ENCODE measurements at places on chromosomes 11 and 22.

GRCh38 chr11:122804161-122804560, 34.1 kb upstream of the CRTAM start:
- DNase-seq: peak; percentile 81

- DNase-seq: no peak
Observed at GRCh38 chr11:22433094-22433455, 94.9 kb downstream of the SLC17A6 start.

DNA sequence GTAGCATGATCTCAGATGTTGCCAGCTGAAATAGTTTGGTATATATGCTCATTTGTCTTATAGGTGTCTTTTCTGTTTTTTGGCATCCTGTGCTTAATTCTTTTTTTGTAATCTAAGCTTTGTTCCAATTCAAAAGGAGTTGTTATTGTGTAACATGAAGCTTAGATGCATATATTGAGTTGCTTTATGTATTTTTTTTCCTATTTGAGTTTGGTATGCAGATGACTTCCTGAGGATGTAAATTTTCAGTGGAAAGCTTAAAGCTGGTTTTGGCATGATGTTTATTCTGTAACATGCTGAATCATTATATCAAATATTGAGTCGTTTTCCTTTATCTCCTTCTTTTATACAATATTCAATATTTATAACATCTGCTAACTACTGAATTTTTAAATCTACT, 69.4 kb downstream of the DDX10 start:
- DNase-seq: peak; percentile 20

GRCh38 chr11:9575260-9576240, 2.1 kb downstream of the WEE1 start:
- peak; percentile 77 for DNase-seq

DNA sequence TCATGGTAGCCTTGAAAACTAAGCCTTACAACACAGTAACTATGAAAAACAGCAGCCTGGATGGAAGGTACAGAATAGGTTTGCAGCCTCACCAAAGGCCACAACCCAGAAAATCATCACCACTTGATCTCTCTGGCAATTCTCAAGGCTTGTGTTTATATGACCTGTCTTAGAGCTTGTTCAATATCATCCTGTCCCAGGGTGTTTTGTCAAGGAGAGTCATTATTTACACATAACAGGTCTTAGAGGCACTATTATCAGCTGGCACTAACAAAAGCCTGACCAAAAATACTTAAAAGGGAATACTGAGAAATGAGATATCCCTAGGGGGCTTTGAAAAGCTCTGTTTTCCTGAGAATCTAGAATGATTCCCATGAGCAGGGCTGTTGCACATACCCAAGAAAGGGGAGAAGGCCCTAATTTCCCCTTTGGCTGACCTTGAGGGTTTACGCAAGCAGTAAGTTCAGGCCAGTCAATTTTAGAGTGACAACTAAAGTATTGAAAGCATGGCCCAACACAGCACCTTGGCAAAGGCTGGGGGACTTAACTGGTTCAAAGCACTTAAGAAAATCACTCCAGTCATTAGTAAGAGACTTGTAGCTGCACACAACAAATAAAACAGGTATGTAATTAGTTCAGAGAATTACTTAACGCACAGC, 7.9 kb downstream of the SC5D start:
- no peak for DNase-seq

DNA sequence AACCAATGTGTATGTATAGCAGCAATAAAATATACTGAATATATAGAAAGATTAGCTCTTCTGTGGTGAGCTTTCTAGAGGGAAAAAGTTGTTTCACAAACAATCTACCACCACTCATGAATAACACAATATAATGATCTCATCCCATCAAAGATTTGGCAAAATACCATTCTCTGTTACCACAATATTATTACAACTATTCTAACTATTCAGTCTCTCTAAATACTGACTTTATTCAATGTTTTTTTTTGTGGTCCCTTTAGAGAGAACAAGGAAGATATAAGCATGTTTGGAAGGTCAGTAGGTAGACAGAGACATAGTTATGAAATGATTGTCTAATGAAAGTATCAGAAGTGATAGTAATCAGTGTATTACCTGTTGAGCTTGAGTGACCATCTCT, 7.8 kb downstream of the CCDC90B start:
- DNase-seq: no peak

GRCh38 chr22:31695423-31695822, 33.4 kb upstream of the PISD start:
- DNase-seq: no peak

GRCh38 chr11:3969613-3970012, 114.1 kb downstream of the STIM1 start:
- no peak for DNase-seq

GRCh38 chr22:21450320-21450831, 16.8 kb upstream of the TMEM191C start:
- no peak for DNase-seq

- DNase-seq: no peak
Observed at GRCh38 chr22:28430466-28431025, 249.1 kb downstream of the TTC28 start.

DNA sequence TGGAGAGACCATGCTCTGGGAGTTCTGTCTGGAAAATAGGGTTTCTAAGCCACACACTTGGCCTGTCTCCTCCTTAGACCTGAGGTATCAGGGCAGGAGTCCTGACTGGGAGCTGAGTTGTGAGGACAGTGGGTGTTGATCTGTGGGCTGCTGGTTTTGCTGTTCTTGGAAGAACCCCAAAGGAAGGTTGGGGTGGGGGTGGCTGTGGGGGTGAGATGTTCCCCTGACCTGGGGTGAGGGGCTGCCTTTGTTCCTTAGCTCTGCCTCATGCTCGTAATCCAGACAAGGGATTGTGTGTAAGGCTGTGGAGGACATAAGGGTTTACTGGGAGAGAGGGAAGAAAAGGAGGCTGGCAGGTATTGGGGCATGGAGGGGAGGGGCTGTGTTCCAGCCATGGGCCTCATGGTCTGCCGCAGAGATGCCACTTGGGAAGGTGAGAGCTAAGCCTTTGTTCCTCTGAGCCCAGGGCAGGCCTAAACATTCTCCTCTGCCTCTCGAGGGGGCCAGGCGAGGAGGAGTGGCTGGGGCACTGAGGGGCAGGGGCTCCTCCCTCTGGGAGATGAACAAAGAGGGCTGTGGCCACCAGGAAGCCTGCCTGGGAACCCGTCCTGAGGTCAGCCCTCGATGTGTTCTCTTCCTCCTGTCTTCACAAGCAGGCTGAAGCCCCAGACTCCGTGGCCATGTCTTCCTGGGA, 4.4 kb downstream of the OTOG start:
- DNase-seq: no peak

GRCh38 chr11:5364214-5364613, 12.9 kb downstream of the OR51B6 start:
- DNase-seq: no peak

DNA sequence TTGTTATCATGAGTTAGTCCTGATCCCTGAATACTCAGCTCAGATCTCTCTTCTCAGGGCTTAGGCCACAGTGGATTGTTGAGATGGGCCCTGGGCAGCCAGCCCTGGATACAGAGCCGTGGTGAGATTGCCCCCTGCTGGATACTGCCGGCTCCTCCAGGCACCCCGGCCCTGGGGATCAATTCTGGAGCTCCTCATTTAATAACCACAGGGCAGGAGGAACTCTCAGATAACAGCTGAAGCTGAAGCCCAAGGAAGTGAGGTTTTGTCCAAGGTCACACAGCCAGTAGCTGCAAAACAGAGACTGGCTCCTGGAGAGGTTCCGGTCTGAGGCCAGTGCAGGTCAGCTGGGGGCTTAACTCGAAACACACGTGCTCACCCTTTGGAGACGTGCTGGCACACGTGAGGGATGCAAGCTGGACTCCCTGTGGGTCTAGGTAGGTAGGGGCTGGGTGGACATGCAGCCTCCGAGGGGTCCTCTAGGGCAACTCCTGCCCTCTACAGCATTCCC, 16.0 kb downstream of the USH1C start:
- peak; percentile 65 for DNase-seq

DNA sequence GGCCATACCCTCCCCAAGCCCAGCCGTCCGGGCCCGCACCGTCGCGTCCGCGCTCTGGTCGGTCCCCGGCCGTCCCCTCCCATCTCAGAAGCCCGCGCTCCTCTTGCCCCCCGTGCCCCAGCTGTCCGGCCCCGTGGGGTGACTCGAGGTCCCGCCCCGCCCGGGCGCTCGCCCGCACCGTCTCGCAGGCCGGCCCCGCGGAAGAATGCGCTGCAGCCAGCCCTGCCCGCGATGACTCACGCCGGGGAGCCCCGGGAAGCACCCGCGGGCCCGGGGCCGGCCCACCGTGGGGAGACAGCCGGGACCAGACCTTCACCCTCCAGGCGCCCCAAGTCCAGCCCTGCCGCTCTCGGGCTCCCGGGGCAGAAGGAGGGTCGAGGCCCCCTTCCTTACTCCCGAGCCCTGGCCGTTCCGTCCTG, 320 bp upstream of the PHLDA2 start:
- DNase-seq: peak; percentile 81

DNA sequence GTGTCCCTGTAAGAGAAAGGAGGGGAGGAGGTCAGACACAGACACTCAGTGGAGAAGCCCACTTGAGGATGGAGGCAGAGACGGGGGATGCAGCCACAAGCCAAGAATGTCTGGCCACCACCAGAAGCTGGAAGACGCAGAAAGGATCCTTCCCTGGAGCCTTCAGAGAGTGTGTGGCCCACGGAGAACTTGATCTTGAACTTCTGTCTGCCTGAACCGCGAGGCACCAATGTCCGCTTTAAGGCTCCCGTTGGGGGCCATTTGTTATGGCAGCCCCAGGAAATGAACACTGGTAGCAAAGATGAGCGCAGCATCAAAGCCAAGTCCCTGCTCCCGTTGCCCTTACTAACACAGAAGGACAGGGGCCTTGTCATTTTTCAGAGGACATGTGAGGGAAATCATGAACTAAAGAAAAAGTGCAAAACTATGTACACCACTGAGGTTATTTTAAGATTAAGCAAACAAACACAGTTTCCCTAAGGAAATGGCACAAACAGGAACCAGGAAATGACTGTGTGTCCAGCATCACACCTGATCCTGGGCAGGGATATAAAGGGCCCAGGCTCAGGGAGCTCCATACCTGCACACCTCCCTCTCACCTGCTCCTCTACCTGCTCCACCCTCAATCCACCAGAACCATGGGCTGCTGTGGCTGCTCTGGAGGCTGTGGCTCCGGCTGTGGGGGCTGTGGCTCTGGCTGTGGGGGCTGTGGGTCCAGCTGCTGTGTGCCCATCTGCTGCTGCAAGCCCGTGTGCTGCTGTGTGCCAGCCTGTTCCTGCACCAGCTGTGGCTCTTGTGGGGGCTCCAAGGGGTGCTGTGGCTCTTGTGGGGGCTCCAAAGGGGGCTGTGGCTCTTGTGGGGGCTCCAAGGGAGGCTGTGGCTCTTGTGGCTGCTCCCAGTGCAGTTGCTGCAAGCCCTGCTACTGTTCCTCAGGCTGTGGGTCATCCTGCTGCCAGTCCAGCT, at the start of gene KRTAP5-6:
Gene KRTAP5-6, plus strand, starts transcription at position 588 of the 963 bp plus-strand sequence. Its CDS starts 51 bp downstream, at position 639.
- no peak for DNase-seq

GRCh38 chr22:30175690-30176288, 70.8 kb downstream of the LIF start:
- DNase-seq: no peak

DNA sequence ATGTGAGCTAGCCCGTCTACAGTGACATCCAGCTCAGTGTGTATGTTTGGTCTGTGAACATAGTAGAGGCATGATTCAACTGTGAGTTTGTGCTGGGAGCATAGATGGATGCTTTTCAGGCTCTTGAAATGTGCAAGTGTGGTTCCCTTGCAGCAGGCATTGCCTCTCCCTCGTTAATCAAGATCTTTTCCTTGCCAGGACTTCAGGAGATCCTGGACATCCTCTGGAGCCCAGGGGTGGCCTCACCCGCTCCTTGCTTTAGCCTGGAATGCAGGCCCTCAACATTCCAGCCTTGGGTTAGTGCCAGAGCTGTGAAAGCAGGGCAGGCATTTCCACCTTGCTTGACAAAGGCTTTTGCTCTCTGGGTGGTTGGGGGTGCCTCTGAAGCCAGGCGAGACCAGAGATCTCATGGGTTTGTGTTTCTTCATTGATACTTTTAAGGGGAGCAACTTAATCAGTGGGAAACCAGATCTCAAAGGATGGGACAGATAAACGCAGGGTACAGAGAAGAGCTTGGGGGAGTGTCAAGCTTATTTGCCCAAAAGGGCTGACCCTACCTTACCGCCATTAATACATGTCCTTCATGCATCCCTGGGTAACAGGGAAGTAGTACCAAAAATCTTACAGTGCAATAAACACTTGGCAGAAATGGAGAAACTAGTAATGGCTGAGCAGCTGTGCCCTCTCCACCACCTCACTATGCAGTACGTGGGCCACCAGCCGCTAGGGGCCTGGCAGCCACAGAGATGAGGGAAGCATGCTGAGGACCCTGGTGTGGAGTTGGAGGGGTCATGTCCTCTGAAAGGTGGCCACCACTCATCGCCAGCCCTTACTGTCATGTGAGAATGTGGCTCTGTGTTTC, 72.1 kb downstream of the PTPRJ start:
- peak; percentile 93 for DNase-seq

- DNase-seq: no peak
Observed at GRCh38 chr11:2779981-2780849, 80.4 kb upstream of the KCNQ1OT1 start.

GRCh38 chr11:68338051-68338780, 25.8 kb downstream of the LRP5 start:
- DNase-seq: no peak

GRCh38 chr11:119027561-119028345, 2.9 kb downstream of the SLC37A4 start:
- DNase-seq: no peak

DNA sequence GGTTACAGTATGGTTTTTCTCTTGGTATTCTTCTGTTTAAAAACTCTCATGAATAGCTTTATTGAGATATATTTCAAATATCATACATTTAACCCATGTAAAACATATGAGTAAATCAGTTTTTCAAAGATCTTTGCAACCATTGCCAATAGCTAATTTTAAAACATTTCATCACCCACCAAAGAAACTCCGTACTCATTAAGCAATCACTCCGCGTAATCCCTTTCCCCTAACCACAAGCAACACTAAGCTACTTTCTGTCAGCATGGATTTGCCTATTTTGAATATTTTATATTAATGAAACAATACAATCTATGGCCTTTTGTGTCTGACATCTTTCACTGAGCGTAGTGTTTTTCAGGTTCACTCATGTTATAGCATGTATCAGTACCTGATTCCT, 697.9 kb upstream of the ANO5 start:
- no peak for DNase-seq

- DNase-seq: peak; percentile 2
Observed at GRCh38 chr11:128244871-128245270, 342.5 kb downstream of the ETS1 start.

DNA sequence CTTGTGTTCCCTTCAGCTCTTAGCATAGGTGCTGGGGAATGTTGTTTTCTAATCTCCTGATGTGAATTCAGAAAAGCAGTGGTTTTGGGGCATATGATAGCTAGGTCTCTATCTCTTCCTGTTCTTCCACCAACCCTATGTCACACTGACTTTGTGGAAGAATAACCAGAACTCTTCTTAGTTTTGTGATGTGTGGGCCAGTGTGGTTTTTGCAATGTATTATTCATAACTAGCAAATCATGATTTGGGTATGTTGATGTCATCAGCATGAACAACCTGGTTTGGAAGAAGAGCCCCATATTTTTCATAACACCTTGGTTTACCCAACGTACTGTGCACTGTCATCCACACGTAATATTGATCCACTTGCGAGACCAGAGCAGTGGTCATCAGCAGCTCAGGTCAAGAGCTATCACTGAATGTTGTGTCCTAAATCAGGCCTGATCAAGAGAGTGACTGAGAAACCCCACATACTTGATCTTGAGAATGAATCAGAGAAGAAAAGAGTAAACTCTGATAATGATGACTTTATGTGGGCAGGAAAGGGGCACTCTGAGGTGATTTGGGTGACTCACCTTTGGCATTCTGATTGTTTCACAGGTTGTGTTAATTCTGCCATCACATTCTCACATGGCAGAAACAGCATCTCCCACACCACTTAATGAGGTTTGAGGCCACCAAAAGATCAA, 19.4 kb upstream of the MS4A6E start:
- DNase-seq: no peak

All from PC-3 (cell line).